ENCODE measurements at places on chromosomes 1 and 21. TPM values are rescaled to one million over a fixed set of nuclear protein-coding genes. Genes with fewer than 3 reads are reported as not detected.

The RASSF5 gene
- 1.1 TPM for polyA plus RNA-seq

The KCNE1 gene
- 0.37 TPM for polyA plus RNA-seq

The EPS8L3 gene
- polyA plus RNA-seq, result not detected

The OR2L5 gene
- polyA plus RNA-seq, result not detected

The LCE6A gene
- not detected for polyA plus RNA-seq

The CASQ1 gene
- polyA plus RNA-seq, result 0.21 TPM

The UBE2U gene
- not detected for polyA plus RNA-seq

The AXDND1 gene
- polyA plus RNA-seq, result not detected

The HORMAD1 gene
- not detected for polyA plus RNA-seq

The LMNA gene
- 927 TPM for polyA plus RNA-seq

The SLC1A7 gene
- 0.06 TPM for polyA plus RNA-seq

The ERICH3 gene
- not detected for polyA plus RNA-seq

The PCP4L1 gene
- polyA plus RNA-seq, result not detected

The CASQ2 gene
- not detected for polyA plus RNA-seq

The RPL22 gene
- 154 TPM for polyA plus RNA-seq

The MACO1 gene
- 6.8 TPM for polyA plus RNA-seq

The S100A13 gene
- polyA plus RNA-seq, result 529 TPM

The SLAMF7 gene
- polyA plus RNA-seq, result not detected

The TEKT2 gene
- polyA plus RNA-seq, result 0.14 TPM

The MAEL gene
- not detected for polyA plus RNA-seq

The TLCD4 gene
- 0.16 TPM for polyA plus RNA-seq

The CGN gene
- polyA plus RNA-seq, result 0.34 TPM

The ALPL gene
- 2.4 TPM for polyA plus RNA-seq

The ZYG11A gene
- polyA plus RNA-seq, result 0.63 TPM

The CHI3L1 gene
- polyA plus RNA-seq, result 0.17 TPM

The CHODL gene
- not detected for polyA plus RNA-seq

The CFHR1 gene
- not detected for polyA plus RNA-seq

The SLC6A17 gene
- 0.82 TPM for polyA plus RNA-seq

The OR2C3 gene
- not detected for polyA plus RNA-seq

The XKR8 gene
- polyA plus RNA-seq, result 12.8 TPM

The TMEM200B gene
- polyA plus RNA-seq, result 4.6 TPM

The S100A7A gene
- polyA plus RNA-seq, result not detected

The TRMT1L gene
- 11.0 TPM for polyA plus RNA-seq
